Osteocyte (in vitro differentiated cells): ENCODE measurements at places on chromosomes 4 and X. TPM values are rescaled to one million over a fixed set of nuclear protein-coding genes. Genes with fewer than 3 reads are reported as not detected.
A peak's percentile ranks its signal among the peaks of the same experiment; 100 is the strongest.

TBC1D14 gene
- 31.0 and 33.2 TPM in 2 replicates for total RNA-seq

HUWE1 gene
- 177 and 192 TPM in 2 replicates for total RNA-seq

DNA sequence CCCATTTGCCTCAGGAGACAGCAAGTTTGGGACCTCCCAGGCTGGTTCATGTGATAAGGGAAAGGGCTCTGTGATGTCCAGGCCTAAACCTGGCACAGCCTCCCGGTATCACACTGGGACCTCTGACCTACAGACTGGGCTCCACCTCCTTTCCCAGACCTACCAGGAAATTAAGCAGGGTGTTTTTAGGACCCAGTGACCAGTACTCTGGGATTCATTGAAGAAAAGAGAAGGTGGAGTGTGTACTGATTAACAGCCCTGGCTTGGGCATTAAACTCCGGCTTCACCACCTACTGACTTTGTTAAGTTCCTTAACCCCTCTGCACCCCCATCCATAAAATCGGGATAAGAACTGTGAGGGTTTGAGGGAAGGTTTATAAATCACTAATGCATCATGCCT lies 28.6 kb downstream of the ASB9 start:
- no peak overlapping the region for H3K27ac ChIP-seq
- no peak for DNase-seq
- H3K4me1 ChIP-seq: no peaks in the 10 kb centered on the region
- H3K4me3 ChIP-seq: no peak overlapping the region
- peaks cover 6% of the 10 kb centered on the region for H3K27me3 ChIP-seq

DNA sequence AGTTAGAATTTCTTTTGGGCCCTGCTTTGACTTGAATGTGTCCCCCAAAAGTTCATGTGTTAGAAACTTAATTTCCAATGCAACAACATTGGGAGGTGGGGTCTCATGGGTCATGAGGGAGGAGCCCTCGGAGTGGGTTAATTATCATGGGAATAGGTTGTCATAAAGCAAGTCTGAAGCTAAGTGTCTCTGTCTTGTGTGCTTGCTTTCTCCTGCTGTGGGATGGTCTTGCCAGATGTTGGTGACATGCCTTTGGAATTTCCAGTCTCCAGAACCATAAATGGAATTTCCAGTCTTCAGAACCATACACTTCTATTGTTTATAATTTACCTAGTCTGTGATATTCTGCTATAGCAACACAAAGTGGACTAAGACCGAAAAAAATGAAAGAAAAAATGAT lies 71.6 kb downstream of the RASL11B start:
- no peak overlapping the region for H3K27ac ChIP-seq
- H3K4me3 ChIP-seq: no peak overlapping the region
- no peak for DNase-seq
- H3K27me3 ChIP-seq: no peaks in the 10 kb centered on the region
- H3K36me3 ChIP-seq: no peaks in the 10 kb centered on the region
- H3K4me1 ChIP-seq: peaks cover 5% of the 10 kb centered on the region

GRCh38 chr4:147590249-147590920 lies 26.8 kb upstream of the TMEM184C start:
- H3K27me3 ChIP-seq: no peaks in the 10 kb centered on the region
- peaks cover 2% of the 10 kb centered on the region for H3K36me3 ChIP-seq
- peak overlapping the region; percentile 87 for H3K27ac ChIP-seq
- peak; percentile 89 for DNase-seq
- H3K4me3 ChIP-seq: peak overlapping the region; percentile 7
- peaks cover 48% of the 10 kb centered on the region for H3K4me1 ChIP-seq
